ENCODE measurements at places on chromosomes 4 and X.
A peak's percentile ranks its signal among the peaks of the same experiment; 100 is the strongest.

- no peak for DNase-seq
Measured at GRCh38 chr4:183987987-183988392, 82.9 kb downstream of the STOX2 start.

- DNase-seq: no peak
Measured at GRCh38 chrX:147832707-147833348, 78.9 kb upstream of the FMR1 start.

DNA sequence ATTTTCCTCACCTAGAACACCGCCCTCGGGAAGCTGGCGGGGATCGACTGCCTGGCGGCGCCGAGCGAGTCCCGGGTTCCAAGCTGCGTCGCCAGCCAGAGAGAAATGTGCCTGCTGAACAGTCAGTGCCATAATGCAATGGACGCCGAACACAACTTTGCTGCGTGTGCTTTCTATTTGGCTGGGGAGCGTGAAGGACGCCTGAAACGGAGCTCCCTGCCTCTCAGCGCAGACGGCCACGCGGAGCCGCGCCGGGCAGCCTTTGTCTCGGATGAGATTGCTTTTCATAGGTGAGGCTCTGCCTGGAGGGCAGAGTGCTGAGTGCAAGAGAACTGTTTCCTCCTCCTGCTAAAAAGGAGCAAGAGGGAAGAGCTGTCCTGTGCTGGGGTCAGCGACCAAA, 107.7 kb upstream of the BCOR start:
- DNase-seq: no peak

- DNase-seq: no peak
Measured at GRCh38 chrX:108167211-108167872, 75.8 kb downstream of the ATG4A start.

DNA sequence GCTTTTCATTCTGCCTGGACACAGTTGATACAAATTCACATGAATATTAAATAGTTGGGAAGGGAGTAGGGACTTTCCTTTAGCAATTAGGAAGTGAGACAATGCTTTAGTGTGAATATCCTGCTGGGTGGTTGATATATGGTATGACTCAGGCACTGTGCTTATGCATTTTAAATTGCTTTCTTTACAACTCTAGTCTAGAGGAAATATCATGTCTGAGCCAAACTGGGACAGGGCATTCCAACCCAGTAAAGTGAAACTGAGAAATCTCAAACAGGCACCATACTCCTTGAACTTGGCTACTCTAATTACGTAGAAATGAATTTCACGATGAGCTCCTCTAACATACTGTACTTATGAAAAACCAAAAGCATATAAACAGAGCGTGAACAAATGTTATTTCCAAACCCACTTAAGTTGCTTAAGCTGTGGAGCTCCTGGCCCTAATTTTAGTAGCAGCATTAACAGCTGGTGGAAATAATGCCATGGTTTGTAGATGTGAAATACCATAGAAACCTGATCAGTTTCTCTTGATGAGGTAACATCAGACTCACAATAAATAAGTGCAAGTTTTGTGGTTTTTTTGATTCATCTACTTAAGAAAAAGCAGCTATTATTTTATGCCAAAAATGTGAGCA, 242.9 kb upstream of the GK2 start:
- DNase-seq: no peak

DNA sequence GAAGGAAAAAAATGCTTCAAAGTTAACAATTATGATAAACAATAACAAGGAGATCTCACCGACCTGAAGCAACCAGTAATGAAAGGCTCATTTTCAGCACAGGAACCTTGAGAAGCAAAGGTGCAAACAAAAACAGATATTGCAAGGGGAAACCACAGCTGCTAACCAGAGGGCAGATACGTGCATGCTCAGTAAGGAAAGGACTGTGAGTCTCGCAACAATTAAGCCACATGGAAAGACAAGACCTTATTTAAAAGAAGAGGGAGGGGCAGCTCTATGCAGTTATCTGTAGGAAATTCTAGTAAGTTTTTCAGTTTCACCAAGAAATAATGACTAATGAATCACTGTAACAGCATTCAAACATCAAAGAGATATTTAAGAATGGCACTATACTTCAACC, 19.3 kb downstream of the LRCH2 start:
- DNase-seq: no peak

DNA sequence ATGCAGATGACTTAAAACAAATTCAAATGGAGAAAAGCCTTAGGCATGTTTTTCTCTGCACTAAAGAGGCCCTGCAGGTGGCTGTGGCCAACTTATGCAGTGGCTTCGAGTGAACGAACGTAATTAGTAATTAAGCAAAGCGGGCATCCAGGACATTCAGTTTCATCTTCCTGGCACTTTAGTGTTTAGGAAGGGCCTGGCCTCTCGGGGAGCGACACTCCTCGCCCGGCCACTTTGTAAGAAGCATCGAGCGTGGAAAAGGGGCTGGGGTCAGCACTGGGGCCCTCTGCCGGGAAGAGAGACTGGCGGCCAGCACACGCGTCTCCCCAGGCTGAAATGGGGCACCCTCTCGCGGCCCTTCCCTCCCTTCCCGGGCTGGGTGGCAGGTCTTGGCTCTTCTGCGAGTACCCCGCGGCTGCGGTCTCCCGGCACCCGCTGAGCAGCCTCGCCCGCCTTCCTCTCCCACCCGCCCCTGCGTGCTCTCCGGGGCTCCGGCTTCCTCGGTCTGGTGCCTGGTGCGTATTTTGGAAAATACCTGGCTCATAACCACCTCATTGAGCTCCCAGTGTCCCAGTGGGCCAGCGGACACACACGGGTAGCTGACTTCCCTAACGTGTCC, 677 bp upstream of the CYP4V2 start:
- peak; percentile 37 for DNase-seq

DNA sequence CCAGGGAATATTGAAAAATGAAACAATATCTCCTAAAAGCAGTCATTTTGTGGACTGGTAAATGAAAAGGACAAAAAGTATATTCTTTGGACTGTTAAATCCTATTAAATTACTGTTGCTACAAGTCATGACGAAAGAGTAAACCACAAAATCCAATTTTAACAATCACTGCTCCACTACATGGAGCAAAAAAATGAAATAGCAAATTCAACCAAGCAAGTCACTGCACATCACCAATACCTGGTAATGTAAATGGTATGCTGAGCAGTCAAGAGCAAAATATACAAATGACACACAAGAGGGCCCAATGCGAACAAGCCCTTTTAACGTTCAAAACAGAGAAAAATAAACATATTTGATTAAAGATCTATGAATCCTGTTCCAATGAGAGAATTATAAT, 126.2 kb downstream of the KLHL13 start:
- DNase-seq: no peak

GRCh38 chr4:181271116-181271640, 972.0 kb upstream of the TENM3 start:
- no peak for DNase-seq

- no peak for DNase-seq
Measured at GRCh38 chr4:48187813-48188212, 53.8 kb upstream of the TXK start.

DNA sequence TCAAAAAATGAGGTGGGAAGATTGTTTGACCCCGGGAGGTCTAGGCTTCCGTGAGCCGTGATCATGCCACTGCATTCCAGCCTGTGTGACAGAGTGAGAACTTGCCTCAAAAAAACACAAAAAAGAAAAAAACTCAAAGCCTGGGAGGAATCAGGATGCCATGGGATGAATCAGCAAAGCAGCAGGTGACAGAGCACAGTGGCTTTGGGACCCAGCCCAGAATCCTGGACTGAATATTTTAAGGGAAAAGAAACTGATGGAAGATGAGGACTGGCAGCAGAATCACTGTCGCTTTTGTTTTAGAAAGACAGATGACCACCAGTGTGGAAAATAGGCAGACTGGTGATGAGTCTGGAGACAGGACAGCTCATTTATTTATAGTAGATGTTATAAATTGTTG, 16.6 kb downstream of the S100G start:
- DNase-seq: no peak

- no peak for DNase-seq
Measured at GRCh38 chr4:4658052-4658451, 116.2 kb upstream of the STX18 start.

GRCh38 chrX:151984328-151984727, 9.9 kb upstream of the GABRE start:
- no peak for DNase-seq

- no peak for DNase-seq
Measured at GRCh38 chr4:71855944-71856343, 72.1 kb upstream of the GC start.

DNA sequence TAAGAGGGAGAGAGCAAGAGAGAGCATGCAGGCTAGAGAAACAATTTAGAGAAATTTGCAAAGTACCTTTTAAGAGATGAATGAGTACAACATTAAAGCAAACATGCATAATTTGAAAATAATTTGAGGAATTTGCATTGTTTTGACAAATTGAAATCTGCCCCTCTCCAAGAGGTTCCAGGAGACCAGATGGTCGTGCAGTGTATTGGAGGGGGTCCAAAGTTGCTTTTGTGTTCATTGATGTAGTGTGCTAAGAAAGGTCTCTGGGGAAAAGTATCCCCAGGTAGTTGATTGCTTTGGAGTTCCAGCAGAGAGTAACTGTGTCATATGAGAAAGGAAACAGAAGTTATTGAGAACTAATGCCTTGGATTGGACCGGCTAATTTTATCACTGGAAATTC, 635.0 kb upstream of the TENM3 start:
- DNase-seq: no peak

GRCh38 chr4:5708449-5709206, at the start of gene EVC2:
Gene EVC2, minus strand, starts transcription at chr4:5708559. Its CDS starts 46 bp downstream, at chr4:5708513.
- peak; percentile 21 for DNase-seq

GRCh38 chr4:92483341-92483740, 179.6 kb downstream of the GRID2 start:
- no peak for DNase-seq

DNA sequence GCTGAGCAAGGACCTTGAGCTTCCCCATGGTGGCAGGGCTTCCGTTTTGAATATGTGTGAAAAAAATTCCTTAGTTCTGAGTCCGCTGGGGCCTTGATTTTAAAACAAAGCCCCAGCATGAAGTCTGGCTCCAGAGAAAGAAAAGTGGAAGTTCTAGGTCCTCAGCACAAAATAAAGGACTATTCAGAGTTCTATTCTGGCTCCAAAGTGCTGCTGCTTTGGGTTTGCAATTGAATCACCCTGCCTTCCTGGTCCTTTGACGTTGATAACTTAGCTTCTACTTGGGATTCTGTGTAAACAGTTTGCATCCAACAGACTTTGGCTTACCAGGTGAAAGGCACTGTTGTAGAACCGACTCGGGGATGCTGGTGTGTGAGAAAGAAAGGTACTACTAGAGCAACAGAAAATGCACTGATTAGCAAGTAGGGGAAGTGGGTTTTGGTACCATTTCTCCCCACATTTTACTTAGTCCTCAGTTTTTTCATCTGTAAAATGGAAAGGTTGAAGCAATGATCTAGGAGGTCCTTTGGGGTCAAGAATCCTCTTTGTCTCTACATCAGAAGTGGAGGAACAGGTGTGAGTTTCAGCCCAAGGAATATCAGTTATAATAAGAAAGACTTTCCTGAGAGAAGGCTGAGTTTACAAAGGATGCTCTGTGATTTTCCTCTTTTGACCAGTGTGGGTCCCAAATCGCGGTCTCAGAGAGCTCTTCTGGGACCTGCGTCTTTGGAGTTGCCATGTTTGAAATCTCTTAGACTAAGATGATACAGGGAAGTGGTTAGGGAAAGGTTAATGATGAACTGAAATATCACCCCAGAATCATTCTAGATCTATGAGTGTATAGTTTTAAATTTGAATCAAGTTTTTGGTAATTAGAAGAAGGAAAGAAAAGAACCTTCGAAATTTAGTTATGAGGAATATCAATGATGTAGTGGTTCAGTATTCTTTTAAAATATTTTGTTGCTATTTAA, 28.2 kb downstream of the IGFBP7 start:
- no peak for DNase-seq

DNA sequence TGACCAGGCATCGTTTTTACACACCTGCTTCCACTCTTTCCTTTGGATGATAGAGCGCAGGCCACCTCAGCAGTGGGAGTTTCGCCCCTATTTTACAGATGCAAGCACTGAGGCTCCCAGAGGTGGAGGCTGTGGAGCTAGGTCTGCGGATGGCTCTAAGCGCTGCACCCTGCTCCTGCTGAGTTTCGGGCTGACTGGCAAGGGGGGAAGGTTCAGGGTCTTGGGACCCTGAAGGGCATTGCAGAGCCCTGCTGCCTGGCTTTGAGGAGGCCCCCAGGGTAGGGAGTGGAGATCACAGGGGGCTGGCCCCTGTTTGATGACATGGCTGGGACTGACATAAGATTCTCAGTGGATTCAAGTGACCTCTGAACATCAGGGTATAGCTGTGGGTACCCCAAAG, 62.8 kb upstream of the NKX1-1 start:
- DNase-seq: no peak

DNA sequence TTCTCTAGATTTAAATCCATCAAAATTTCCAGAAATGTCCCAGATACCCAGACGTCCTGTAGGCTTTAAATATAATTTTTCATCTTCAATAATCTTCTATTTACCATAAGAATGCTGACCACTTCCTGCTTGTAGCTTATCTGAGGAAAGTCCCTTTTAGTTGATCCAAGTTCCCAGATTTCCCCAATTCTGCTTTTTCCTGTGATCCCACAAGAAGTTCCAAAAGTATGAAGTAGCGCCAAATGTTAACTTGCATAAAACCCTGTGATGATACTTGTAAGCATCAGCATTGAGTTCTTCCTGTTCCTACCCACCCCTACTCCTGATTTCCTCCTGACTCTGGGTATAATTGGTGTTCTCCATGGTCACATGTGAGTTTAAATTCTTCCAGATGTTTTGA, 10.6 kb upstream of the TLR8 start:
- no peak for DNase-seq

GRCh38 chr4:100162027-100162685, 28.1 kb downstream of the DDIT4L start:
- no peak for DNase-seq

GRCh38 chrX:24023972-24024669, 2.9 kb downstream of the KLHL15 start:
- DNase-seq: no peak

DNA sequence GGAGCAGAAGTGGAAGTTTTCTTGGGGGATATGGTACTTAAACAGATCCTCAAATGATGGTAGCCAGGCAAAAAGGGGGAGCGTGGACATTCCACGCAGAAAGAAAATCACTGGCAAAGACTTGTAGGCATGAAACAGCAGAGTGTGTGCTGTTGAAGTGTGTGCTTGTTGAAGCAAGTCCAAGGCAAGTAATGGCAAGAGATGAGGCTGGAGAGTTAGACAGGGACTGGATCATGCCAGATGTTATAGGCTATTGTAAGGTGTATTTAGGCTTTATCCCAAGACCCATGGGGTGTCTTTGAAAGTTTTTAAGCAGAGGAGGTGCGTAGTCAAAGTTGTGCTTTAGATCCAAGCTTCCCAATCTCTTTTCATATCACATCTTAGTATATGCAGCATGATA, 124.5 kb downstream of the MBNL3 start:
- no peak for DNase-seq

- DNase-seq: no peak
Measured at GRCh38 chr4:6290769-6291547, 21.3 kb downstream of the WFS1 start.
